ENCODE measurements at places on chromosomes 3 and 15.

GRCh38 chr3:120445654-120446053, 5.1 kb downstream of the FSTL1 start:
- no peak for DNase-seq

GRCh38 chr3:46930166-46930944, 46.2 kb downstream of the CCDC12 start:
- DNase-seq, result no peak

GRCh38 chr3:131702146-131702545, 199.4 kb upstream of the MRPL3 start:
- DNase-seq, result no peak

- DNase-seq, result no peak
These were observed 22.5 kb downstream of the GLB1 start for GRCh38 chr3:33074217-33075067.

- DNase-seq, result no peak
These were observed 15.9 kb downstream of the CD200R1 start for GRCh38 chr3:112958811-112959560.

Measured in left forelimb (tissue), 1 donor.